ENCODE measurements at places on chromosomes 4 and X.

DNA sequence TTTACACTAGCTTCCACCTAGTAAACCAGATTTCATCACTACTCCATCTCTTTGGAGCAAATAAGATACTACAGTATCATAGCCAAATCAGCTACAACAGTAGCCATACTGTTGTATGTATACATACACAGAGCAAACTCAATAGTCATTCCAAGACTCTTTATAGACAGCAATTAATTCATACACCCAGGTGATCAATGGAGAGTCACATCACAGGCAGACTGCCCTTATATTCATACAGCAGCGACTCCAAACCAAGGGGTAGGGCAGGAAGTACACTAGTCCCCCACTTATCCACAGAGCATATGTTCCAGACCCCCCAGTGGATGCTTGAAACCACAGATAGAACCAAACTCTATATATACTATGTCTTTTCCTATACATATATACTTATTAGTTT is 76.6 kb downstream of the FBXW7 start:
- DNase-seq, result no peak

DNA sequence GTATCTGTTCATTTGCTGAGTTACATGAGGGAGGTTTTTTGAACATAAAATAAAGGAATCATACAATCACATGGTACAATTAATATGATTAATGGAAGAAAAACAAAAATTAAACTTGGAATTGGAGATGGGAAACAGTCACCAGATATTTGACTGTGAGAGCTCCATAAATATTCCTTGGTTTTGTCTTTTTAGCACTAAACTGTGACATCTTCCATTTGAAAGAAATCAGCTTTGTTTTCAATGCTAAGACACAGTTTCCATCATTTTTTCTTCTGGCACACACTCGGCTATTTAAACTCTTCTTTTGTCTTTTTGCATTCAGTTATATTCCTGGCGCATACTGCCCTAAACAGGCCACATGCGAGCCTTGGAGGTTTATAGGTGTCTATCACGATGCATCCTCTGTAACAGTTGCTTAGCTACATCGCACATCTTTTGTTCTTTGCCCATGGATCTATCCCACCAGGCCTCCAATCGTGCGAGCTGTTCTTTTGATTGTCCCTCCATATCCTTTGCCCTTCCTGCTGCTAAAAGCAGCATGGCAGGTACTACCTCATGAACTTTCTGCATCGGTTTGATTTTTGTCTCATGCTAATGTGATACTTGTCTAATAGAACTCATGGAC is 158.3 kb downstream of the LDB2 start:
- DNase-seq, result no peak

GRCh38 chr4:23006756-23007155 is 314.0 kb downstream of the GBA3 start:
- DNase-seq, result no peak

- no peak for DNase-seq
These were observed 62.7 kb upstream of the USP9X start for GRCh38 chrX:41022566-41022965.

DNA sequence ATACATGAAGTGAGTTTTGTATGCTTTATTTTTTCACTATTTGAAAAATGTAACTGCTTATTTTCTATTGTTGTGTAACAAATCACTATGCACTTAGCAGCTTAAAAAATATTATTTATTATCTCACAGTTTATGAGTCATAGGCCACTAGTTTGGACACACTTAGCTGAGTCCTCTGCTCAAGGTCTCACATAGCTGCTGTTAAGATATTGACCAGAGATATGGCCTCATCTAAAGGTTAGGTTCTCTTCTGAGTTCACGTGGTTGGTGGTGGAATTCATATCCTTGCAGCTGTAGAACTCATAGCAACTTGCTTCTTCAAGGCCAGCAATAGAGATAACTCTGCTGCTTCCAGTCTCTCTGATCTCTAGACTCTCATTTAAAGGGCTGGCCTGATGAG is 534.4 kb downstream of the SPRY1 start:
- no peak for DNase-seq

Data from activated CD4-positive, alpha-beta T cell treated with anti-CD3 and anti-CD28 coated beads for 4 hours (primary cell).